Uterus (tissue), 4 donors: ENCODE measurements at places on chromosomes 12 and 14. TPM values are rescaled to one million over a fixed set of nuclear protein-coding genes. Genes with fewer than 3 reads are reported as not detected.

DNA sequence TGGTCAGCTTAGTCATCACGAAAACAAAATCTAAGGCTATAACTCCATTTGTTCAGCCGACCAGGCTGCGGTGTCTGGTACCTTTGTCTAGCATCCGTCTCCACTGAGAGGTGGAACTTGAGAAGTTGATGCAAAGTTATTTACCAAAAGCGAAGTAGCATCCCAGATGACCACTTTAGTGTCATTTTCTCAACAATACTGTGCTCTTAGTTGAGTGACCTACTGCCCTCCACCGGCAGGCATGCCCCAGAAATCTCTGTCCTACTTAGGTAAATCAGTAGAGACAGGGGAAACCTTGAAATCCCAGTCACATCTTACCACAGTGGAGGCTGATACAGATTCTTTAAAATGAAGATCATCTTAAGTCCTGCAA, 1.3 kb upstream of the ST8SIA1 start:
- H3K36me3 ChIP-seq, result no peaks in the 10 kb centered on the region
- H3K4me3 ChIP-seq, result peak overlapping the region; percentile 62
- H3K27me3 ChIP-seq, result no peaks in the 10 kb centered on the region
- H3K27ac ChIP-seq, result peak overlapping the region; percentile 76
- peak; percentile 59 for DNase-seq
- H3K4me1 ChIP-seq, result no peaks in the 10 kb centered on the region

DNA sequence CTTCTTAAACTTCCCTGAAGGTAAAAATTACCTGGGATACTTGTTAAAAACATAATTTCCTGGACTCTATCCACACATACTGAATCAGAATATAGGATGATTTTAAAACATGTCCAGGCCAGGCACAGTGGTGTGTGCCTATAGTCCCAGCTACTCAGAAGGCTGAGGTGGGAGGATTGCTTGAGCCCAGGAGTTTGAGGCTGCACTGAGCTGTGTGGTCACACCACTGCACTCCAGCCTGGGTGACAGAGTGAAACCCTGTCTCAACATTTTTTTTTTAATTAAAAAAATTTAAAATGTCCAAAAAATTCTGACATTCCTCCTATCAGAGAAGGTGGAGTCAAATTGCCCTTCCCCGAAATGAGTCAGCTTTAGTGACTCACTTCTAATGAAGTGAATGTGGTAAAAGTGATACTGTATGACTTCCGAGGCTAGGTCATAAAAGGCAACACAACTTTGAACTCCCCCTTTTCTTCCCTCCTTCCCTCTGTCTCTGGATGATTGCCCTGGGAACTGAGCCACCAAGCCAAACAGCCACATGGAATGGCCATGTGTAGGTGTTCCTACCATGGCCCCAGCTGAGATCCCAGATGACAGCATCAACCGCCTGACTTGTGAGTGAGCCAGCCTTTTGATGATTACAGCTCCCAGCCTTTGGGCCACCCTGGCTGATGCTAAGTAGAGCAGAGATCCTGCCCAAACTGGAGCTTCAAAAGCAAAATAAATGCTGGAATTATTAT, 36.3 kb downstream of the LIMA1 start:
- peak; percentile 72 for DNase-seq
- H3K36me3 ChIP-seq, result no peaks in the 10 kb centered on the region
- no peaks in the 10 kb centered on the region for H3K27me3 ChIP-seq
- no peak overlapping the region for H3K4me3 ChIP-seq
- peak overlapping the region; percentile 58 for H3K27ac ChIP-seq
- H3K4me1 ChIP-seq, result peaks cover 6% of the 10 kb centered on the region

OAS1 gene
- total RNA-seq, result 3.8 TPM

- no peak for DNase-seq
- no peaks in the 10 kb centered on the region for H3K36me3 ChIP-seq
- H3K27ac ChIP-seq, result no peak overlapping the region
- no peak overlapping the region for H3K4me3 ChIP-seq
- no peaks in the 10 kb centered on the region for H3K4me1 ChIP-seq
- no peaks in the 10 kb centered on the region for H3K27me3 ChIP-seq
Measured at GRCh38 chr12:94534278-94534677, 74.6 kb upstream of the CEP83 start.

DNA sequence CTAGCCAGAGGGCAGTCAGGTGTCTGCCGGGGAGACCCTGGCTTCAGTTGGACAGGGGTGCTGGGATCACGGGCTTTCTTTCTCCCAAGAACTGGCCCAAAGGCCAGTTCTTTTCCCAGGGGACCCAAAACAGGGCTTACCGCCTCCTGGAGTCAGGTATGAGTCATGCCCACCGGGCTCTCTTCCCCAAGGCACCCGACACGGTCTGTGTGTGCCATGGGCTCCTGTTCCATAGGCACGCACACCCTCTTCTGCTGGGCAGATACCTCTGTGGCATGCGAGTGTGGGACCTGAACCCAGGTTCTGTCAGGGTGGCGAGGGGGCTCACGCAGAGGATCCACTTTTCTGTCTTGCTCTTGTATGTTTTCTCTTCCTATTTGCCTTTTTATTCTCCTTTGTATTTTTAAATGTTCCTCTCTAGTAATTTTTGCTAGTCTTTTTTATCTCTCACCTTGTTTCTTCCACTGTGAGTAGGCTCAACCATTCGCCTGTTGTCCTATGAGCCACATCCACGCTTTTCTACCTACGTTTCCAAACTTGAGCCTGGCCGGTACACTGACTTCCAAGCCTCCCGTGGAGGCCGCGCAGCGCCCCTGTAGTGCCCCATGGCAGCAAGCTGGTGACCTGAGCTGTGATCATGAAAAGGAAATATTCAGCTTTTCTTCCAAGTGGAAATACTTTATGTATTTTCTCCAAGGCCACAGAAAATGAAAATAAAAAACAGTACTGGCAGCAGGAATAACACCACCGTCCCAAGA, 362.2 kb downstream of the CACNA1C start:
- DNase-seq, result no peak
- H3K27me3 ChIP-seq, result no peaks in the 10 kb centered on the region
- H3K36me3 ChIP-seq, result no peaks in the 10 kb centered on the region

CLEC1A gene
- 22.4 TPM for total RNA-seq

DNA sequence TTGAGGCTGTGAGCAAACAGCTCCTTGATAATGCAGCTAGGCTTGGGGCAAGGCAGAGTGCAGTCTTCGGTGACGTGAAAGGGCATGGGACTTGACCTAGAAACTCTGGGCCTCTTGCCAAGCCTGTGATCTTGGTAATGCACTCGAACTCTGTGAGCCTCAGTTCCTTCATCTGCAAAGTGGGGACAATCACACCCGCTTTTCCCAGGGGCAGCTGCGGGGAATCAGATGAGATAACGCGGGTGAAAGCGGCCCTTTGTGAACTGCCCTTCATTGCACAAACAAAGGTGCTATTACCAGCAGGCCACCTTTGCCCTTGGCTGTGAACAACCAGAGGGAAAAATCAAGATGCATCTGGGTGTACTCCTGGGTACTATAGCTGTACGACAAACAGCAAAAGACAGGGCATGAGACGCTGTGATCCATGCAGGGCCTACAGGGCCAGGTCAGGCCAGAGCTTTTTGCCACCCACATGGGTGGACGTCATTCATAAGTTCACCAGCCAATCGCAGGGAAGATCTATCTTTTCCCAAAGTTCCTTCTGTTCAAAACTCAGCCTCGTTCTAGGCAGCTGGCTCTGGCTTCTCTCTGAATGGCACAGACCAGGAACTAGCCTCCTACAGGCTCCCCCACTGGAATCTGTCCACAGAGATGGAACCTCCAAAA, 3.2 kb downstream of the MSI1 start:
- H3K4me1 ChIP-seq, result no peaks in the 10 kb centered on the region
- no peak for DNase-seq
- no peaks in the 10 kb centered on the region for H3K27me3 ChIP-seq
- H3K36me3 ChIP-seq, result no peaks in the 10 kb centered on the region

DNA sequence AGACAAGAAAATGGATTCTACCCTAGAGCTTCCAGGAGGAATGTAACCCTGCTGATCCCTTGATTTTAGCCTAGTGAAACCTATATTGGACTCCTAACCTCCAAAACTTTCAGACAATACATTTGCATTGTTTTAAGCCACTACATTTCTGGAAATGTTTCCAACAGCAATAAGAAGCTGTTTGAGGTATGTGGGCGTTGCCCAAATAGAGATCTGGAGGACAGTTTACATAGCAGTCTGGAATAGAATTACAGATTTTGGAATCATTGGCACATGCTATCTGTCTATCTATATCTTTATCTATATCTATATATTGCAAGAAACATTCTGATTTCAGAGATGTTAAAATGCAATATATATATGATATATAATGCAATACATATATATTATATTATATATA, 42.4 kb upstream of the EGLN3 start:
- H3K4me3 ChIP-seq, result no peak overlapping the region
- no peak for DNase-seq
- H3K27me3 ChIP-seq, result no peaks in the 10 kb centered on the region
- no peaks in the 10 kb centered on the region for H3K4me1 ChIP-seq

- DNase-seq, result no peak
- no peaks in the 10 kb centered on the region for H3K36me3 ChIP-seq
- H3K4me1 ChIP-seq, result no peaks in the 10 kb centered on the region
- H3K27ac ChIP-seq, result peak overlapping the region; percentile 98
- no peaks in the 10 kb centered on the region for H3K27me3 ChIP-seq
Measured at GRCh38 chr12:120529641-120530417, 871 bp upstream of the COQ5 start.
